Endothelial cell (in vitro differentiated cells): ENCODE measurements at places on chromosomes 2 and 18.

GRCh38 chr2:116487336-116487735 is 1327.2 kb upstream of the DDX18 start:
- no peak overlapping the region for H3K4me3 ChIP-seq
- H3K27me3 ChIP-seq: no peaks in the 10 kb centered on the region
- H3K4me1 ChIP-seq: no peaks in the 10 kb centered on the region
- H3K27ac ChIP-seq: no peak overlapping the region
- no peak for DNase-seq

DNA sequence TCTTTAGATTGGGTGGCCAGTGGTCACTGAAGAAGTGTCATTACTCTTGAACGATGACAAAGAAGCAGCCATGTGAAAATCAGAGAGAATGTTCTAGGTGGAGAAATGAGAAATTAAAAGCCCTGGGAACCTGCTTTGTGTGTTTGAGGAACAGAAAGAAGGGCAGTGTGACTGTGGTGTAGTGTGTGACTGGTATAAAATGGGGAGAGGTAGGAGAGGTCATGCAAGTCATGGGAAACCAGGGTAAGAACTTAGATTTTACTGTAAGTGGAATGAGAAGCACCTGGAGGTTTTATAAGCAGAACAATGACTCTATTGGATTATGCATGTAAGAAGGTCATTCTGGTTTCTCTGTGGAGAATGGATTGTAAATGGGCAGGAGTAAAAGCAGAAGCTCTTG is 12.2 kb downstream of the ICOS start:
- peaks cover 3% of the 10 kb centered on the region for H3K36me3 ChIP-seq
- H3K27me3 ChIP-seq: no peaks in the 10 kb centered on the region
- no peak for DNase-seq
- H3K27ac ChIP-seq: no peak overlapping the region
- peaks cover 2% of the 10 kb centered on the region for H3K4me1 ChIP-seq
- H3K4me3 ChIP-seq: no peak overlapping the region

GRCh38 chr2:15555760-15556193 is 5.4 kb downstream of the NBAS start:
- peaks cover 5% of the 10 kb centered on the region for H3K27me3 ChIP-seq
- peaks cover 3% of the 10 kb centered on the region for H3K36me3 ChIP-seq
- H3K27ac ChIP-seq: no peak overlapping the region
- DNase-seq: no peak
- peaks cover 23% of the 10 kb centered on the region for H3K4me1 ChIP-seq

DNA sequence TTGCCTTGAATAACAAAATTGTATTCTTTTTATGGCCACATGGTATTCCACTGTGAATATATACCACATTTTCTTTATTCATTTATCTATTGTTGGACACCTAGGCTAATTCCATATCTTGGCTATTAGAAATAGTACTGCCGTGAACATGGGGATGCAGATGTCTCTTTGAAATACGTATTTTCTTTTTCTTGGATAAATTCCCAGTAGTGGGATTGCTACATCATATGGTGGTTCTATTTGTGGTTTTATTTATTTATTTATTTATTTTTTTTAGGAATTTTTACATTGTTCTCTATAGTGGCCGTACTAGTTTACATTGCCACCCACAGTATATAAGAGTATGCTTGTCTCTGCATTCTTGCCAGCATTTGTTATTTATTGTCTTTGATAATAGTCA is 679.8 kb upstream of the NRXN1 start:
- no peaks in the 10 kb centered on the region for H3K4me1 ChIP-seq
- DNase-seq: no peak
- no peak overlapping the region for H3K4me3 ChIP-seq
- no peaks in the 10 kb centered on the region for H3K27me3 ChIP-seq

- no peak for DNase-seq
- peaks cover 4% of the 10 kb centered on the region for H3K4me1 ChIP-seq
- H3K27me3 ChIP-seq: peaks cover 7% of the 10 kb centered on the region
- peak overlapping the region; percentile 13 for H3K27ac ChIP-seq
- peak overlapping the region; percentile 86 for H3K4me3 ChIP-seq
Measured at GRCh38 chr2:226799976-226800940, 638 bp upstream of the IRS1 start.

- no peak overlapping the region for H3K4me3 ChIP-seq
- no peaks in the 10 kb centered on the region for H3K36me3 ChIP-seq
- H3K27ac ChIP-seq: no peak overlapping the region
- H3K4me1 ChIP-seq: no peaks in the 10 kb centered on the region
- peaks cover 4% of the 10 kb centered on the region for H3K27me3 ChIP-seq
Measured at GRCh38 chr2:113770929-113771328, 14.5 kb upstream of the SLC35F5 start.

- no peak for DNase-seq
- H3K27ac ChIP-seq: no peak overlapping the region
- peaks cover 22% of the 10 kb centered on the region for H3K36me3 ChIP-seq
- peaks cover 14% of the 10 kb centered on the region for H3K27me3 ChIP-seq
Measured at GRCh38 chr2:85170938-85171475, 37.8 kb downstream of the TCF7L1 start.

DNA sequence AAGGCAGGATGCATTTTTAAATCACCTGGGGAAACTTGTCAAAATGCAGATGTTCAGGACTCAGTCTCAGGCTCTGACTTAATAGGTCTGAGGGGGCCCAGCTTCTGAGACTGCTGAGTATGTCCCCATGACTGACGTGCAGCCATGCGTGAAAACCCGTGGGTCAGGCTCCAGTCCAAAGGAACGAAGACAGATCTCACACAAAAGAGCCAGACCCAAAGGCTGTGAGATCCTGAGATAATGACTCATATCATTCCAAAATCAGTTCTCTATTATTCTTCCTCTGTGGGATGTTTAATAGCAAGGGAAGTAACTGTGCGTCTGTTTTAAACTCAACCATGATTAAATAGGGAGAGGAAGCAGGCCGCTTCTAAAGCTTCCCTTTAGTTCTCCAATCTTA is 107.4 kb upstream of the ACAA2 start:
- no peak for DNase-seq
- peaks cover 11% of the 10 kb centered on the region for H3K4me1 ChIP-seq
- H3K36me3 ChIP-seq: no peaks in the 10 kb centered on the region
- H3K27ac ChIP-seq: no peak overlapping the region
- no peak overlapping the region for H3K4me3 ChIP-seq
- peaks cover 8% of the 10 kb centered on the region for H3K27me3 ChIP-seq

GRCh38 chr2:16664809-16665747 is 556 bp downstream of the CYRIA start:
- peak overlapping the region; percentile 93 for H3K4me3 ChIP-seq
- H3K27me3 ChIP-seq: peaks cover 5% of the 10 kb centered on the region
- peaks cover 41% of the 10 kb centered on the region for H3K4me1 ChIP-seq

DNA sequence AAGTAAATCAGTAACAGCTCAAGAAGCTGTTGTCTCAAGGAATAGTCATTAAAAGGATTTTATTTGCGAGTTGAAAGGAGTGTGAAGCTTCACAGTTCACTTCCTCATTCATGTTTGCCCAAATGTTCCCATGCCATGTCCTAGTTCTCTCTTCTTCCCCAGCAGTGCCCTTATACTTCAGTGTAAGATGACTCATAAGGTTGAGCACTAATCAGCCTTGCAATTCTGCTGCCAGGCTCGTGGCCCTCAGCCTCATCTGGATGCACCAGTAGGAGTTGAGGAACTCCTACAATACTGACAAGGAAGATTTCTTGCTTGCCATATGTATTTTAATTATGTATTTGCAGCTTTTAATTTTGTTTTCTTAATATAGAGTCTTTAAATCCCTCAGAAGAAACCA is 1980.4 kb downstream of the SUCLG1 start:
- no peaks in the 10 kb centered on the region for H3K36me3 ChIP-seq
- no peak for DNase-seq
- H3K4me1 ChIP-seq: no peaks in the 10 kb centered on the region
- H3K4me3 ChIP-seq: no peak overlapping the region
- H3K27ac ChIP-seq: no peak overlapping the region
- no peaks in the 10 kb centered on the region for H3K27me3 ChIP-seq

DNA sequence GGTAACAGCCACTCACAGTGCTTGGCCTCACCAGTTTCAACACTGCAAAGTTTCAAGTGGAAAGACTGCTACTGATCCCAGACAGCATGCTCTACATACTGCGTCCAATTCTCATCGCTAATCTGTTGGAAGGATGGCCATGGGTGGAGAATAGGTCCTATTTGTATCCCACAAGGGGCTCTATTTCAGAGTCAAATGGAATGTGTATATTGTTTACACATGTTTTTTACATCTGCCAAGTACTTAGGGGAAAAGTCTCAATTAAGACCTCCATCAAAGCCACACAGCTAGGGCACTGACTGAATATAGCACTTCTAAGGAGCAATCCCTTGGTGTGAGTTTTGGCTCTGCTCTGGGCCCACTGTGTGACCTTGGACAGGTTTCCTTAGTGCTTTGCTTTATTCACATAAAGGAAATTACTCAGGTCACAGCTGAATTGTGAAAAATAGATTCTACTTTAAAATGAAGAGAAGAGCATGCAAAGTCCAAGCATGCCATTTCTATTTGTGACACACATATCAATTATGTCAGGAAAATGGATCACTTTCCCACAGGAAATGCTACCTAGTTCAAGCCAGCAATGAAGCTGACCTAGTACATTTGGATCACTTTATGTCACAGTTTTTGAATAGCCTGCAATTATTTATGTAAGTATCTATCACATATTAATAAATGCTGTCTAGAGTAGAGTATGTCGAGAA is 112.9 kb upstream of the STK17B start:
- H3K36me3 ChIP-seq: peaks cover 13% of the 10 kb centered on the region
- peak overlapping the region; percentile 24 for H3K4me3 ChIP-seq
- H3K27me3 ChIP-seq: no peaks in the 10 kb centered on the region
- no peaks in the 10 kb centered on the region for H3K4me1 ChIP-seq
- DNase-seq: no peak

DNA sequence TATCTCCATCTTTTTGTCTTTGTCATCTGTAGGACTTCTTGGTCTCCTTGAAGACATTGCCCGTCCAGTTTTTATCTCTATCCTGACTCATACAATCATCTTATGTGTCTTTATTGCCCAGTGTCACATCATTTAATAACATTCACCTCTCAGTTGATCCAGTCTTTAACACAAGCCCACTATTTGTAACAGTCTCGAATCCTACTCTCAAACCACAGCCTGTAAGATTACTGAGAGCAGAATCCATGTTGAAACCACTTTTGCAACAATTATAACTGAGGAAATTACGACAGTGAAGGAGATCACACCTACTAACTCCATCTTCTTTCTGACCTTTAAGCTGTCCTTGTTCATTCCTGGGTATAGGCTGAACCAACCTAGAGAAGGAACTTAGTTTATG is 1206.0 kb upstream of the ZEB2 start:
- H3K27ac ChIP-seq: no peak overlapping the region
- H3K27me3 ChIP-seq: no peaks in the 10 kb centered on the region
- no peak overlapping the region for H3K4me3 ChIP-seq
- no peaks in the 10 kb centered on the region for H3K36me3 ChIP-seq

- peak overlapping the region; percentile 90 for H3K27ac ChIP-seq
- peaks cover 4% of the 10 kb centered on the region for H3K36me3 ChIP-seq
- peaks cover 5% of the 10 kb centered on the region for H3K27me3 ChIP-seq
Measured at GRCh38 chr18:47605093-47605492, 325.4 kb downstream of the SMAD2 start.

- no peaks in the 10 kb centered on the region for H3K36me3 ChIP-seq
- H3K4me1 ChIP-seq: no peaks in the 10 kb centered on the region
- no peak overlapping the region for H3K27ac ChIP-seq
- DNase-seq: no peak
- H3K4me3 ChIP-seq: no peak overlapping the region
Measured at GRCh38 chr2:48272199-48272598, 257.8 kb upstream of the STON1 start.

- no peak overlapping the region for H3K4me3 ChIP-seq
- H3K27ac ChIP-seq: no peak overlapping the region
- H3K4me1 ChIP-seq: peaks cover 8% of the 10 kb centered on the region
Measured at GRCh38 chr2:180578441-180578840, 402.0 kb upstream of the UBE2E3 start.

DNA sequence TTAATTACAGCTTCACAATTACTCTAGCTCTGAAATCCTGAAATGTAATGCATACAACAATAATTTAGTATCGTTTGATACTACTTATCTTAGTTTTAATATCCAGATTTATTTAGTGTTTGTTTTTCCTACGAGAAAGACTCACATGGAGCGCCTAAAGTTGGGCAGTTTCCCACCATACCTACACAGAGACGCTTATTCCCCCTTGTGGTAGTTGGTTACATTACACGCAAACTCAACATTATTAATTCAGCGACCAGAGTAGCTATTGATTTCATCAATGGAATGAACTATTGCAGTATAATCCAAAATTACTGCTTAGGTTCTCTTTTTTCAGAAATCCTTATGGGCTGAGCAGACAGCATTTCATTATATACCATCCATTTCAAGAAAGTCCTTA is 164.0 kb upstream of the REG3G start:
- no peaks in the 10 kb centered on the region for H3K36me3 ChIP-seq
- H3K27ac ChIP-seq: no peak overlapping the region
- DNase-seq: peak; percentile 28
- H3K4me3 ChIP-seq: no peak overlapping the region
- H3K27me3 ChIP-seq: no peaks in the 10 kb centered on the region

DNA sequence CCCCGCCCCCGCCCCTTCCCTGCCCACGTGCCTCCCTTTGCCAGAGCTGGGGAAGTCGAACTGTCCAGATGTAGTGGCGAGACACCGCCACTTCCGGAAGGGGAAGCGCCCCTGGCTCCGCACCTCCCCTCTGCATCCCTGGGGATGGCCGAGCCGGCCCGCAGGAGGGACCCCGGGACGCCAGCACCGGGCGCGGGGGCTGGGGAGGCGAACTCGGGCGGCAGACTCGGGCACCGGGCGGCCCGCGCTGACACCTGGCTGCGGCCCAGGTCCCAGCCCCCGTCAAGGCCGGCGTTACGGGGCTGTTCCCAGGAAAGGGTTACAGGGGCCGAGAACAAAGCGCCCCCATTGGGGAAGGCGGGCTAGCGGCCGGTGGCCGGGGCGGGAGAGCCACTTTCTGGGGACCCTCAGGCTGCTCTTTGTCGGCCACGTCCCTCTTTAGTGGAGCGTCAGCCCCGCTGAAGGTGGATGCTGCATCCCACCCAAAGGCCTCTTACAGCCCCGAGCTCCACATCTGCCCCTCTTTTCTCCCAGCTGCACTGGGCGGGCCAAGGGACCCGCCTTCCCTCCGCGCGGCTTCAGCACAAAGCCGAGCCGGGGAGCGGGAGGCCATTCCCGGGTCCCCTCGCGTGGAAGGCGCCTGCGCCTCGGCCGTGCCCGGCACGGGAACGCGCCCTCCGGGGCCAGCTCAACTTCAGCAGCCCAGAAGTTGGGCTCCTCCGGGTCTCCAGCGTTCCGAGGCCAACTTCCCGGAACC is 1.3 kb downstream of the SDC1 start:
- peaks cover 17% of the 10 kb centered on the region for H3K27me3 ChIP-seq
- H3K36me3 ChIP-seq: peaks cover 1% of the 10 kb centered on the region
- peak; percentile 38 for DNase-seq
- peaks cover 2% of the 10 kb centered on the region for H3K4me1 ChIP-seq

- H3K36me3 ChIP-seq: no peaks in the 10 kb centered on the region
- DNase-seq: no peak
- no peaks in the 10 kb centered on the region for H3K27me3 ChIP-seq
- no peaks in the 10 kb centered on the region for H3K4me1 ChIP-seq
- H3K27ac ChIP-seq: no peak overlapping the region
Measured at GRCh38 chr2:143674051-143674450, 544.8 kb downstream of the ARHGAP15 start.

GRCh38 chr2:205860181-205860580 is 177.9 kb downstream of the NRP2 start:
- no peak overlapping the region for H3K4me3 ChIP-seq
- no peaks in the 10 kb centered on the region for H3K36me3 ChIP-seq
- no peaks in the 10 kb centered on the region for H3K4me1 ChIP-seq
- H3K27me3 ChIP-seq: no peaks in the 10 kb centered on the region
- no peak for DNase-seq

- H3K36me3 ChIP-seq: no peaks in the 10 kb centered on the region
- peaks cover 1% of the 10 kb centered on the region for H3K27me3 ChIP-seq
- H3K27ac ChIP-seq: no peak overlapping the region
- peaks cover 9% of the 10 kb centered on the region for H3K4me1 ChIP-seq
- no peak for DNase-seq
Measured at GRCh38 chr18:58538604-58539386, 90.1 kb downstream of the ALPK2 start.
